ENCODE measurements at places on chromosomes 16 and 17. TPM values are rescaled to one million over a fixed set of nuclear protein-coding genes. Genes with fewer than 3 reads are reported as not detected.

- no peak for DNase-seq
These were observed 28.5 kb downstream of the MAF start for GRCh38 chr16:79571903-79572535.

- no peak for DNase-seq
These were observed 173.8 kb downstream of the RPTOR start for GRCh38 chr17:80718428-80718827.

DNA sequence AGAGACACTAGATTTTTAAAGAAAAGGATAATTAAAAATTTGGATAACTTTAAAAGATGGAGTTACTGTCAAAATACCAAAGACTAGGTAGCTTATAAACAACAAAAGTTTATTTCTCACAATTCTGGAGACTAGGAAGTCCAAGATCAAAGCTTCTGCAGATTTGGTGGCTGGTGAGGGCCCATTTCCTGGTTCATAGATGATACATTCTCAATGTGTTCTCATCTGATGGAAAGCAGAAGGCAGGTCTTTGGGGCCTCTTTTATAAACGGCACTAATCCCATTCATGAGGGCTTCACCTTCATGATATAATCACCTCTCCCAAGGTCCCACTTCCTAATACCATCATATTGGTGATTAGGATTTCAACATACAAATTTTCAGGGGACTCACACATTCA is 33.7 kb downstream of the NLK start:
- no peak for DNase-seq

DNA sequence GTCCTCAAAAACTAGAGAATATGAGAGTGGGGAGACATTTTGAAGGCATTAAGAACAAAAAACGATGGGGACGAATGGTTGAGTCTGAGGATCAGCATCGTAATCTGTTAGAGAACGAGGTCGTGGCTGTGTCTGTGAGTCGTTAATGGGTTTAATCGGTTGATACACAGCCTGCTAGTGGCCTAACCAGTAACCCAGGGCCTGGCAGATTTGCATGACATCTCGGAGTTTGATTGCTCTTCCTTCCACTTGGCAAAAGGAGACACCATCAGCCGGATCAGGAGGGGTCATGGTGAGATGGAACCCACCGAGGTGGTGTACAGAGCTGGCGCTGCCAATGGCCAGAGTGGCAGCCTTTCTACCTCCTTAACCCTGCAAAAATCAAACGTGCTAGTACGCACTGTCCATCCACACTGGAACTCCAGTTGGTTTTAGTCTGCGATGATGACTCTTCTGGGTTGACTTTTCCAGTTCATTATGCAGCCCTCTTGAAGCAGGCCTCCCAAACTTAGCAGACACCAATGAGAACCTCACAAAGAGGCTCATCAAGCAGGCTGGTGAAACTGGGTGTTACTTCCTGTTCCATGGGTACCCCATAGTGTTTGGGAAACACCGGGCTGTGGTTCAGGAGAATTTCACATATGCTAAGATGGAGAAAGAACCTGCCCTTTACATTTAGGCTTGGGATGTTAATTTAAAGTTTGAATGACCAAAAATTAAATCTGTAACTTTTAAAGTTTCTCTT is 4.1 kb downstream of the HS3ST3B1 start:
- DNase-seq = no peak

Gene SUMO2
- 353 TPM for total RNA-seq

Gene CCDC40
- 13.5 TPM for total RNA-seq

Gene TMIGD1
- total RNA-seq = not detected

Gene CRISPLD2
- total RNA-seq = 117 TPM
